ENCODE measurements at places on chromosomes 4 and X. TPM values are rescaled to one million over a fixed set of nuclear protein-coding genes. Genes with fewer than 3 reads are reported as not detected.

The CXCL1 gene
- 12.9 TPM for total RNA-seq

The VEGFC gene
- total RNA-seq: 41.6 TPM

The SYN1 gene
- total RNA-seq: not detected

The CENPE gene
- total RNA-seq: 7.7 TPM

The TCEAL9 gene
- 107 TPM for total RNA-seq

The GLUD2 gene
- total RNA-seq: 1.6 TPM

The NHSL2 gene
- total RNA-seq: 3.2 TPM

The DYNLT3 gene
- total RNA-seq: 46.3 TPM

The CXCL11 gene
- not detected for total RNA-seq

The LDB2 gene
- total RNA-seq: 79.7 TPM

The EGFL6 gene
- total RNA-seq: not detected

The VCX3B gene
- total RNA-seq: not detected

The MAGED4 gene
- 63.1 TPM for total RNA-seq

The PNMA6A gene
- total RNA-seq: 0.22 TPM

The SYTL5 gene
- total RNA-seq: not detected

The MAGEA3 gene
- total RNA-seq: not detected

The GPR119 gene
- not detected for total RNA-seq

The ADRA2C gene
- 2.2 TPM for total RNA-seq

The UGT2B11 gene
- not detected for total RNA-seq

The KLKB1 gene
- total RNA-seq: not detected

The HDX gene
- total RNA-seq: 2.3 TPM

The PAGE1 gene
- not detected for total RNA-seq

The CRMP1 gene
- not detected for total RNA-seq

Data from GM23248 (cell line).